ENCODE measurements at places on chromosomes 1 and 21.

DNA sequence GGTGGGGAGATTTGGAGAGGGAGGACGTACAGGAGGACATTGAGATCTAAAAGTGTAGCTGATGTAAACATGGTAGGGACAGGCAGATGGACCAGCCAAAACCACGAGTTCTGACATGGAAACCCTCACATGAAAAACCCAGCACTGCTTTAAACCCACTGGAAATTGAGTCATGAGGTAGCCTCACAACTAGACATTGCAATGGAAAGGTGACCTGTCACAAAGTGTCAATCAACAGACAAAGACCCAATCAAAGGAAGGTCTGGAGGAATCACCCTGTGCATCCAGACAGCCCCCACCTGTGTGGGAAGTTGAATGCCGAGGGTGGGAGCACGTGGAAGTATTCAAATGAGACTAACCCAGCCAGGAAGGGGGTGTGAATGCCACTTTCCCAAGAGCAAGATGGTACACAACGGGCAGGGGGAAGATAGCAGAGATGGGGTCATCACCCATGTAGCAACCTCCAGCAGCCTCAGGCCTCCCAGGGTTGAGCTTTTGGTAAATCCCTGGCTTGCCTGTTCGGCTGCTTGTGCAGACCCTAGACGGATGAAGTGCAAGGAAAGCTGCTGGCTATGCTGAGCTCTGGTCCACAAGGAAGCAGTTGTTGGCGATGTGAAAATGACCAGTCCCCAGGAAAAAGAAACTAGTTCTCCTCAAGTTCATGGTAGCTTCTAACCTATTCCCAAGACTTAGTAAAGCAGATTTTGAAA lies 5.6 kb downstream of the FCMR start:
- no peak for DNase-seq

DNA sequence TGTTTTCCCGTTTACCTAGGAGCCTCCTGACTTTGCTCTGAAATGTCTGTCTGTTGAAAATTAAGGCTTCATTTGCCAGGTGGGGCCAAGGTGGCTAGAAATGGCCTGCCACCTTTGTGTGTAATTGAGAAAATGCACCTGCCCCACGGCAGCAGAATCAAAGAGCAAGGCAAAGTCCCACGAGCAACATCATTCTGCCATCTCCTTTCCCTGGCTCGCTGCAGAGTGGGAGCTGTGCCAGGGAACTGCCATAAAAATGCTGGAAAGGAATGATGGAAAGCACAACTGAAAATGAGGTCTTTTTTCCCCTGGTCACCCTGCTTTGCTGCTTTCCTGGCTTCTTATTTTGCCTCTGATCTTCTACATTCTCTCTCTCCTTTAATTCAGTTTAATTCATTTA lies 5.5 kb upstream of the OLFML2B start:
- no peak for DNase-seq

DNA sequence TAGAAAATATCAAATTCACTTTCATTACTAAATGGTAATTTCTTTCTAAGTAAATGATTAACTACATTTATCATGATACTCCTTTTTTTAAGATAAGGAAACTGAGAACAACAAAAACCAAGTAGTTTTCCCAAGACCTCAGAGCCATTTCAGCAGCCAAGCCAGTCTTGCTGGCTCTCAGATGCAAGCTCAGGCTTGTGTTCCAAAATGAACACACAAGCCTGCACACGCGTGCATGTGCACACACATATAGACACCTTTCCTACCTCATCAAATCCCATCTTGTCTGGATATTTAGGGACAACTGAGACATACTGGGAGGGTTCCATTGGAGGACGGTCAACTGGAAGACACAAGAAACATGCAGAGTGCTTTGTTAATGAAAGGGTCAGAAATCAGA lies 83.0 kb downstream of the COLGALT2 start:
- no peak for DNase-seq

- DNase-seq: no peak
These were observed 31.9 kb downstream of the MAP3K21 start for GRCh38 chr1:233359431-233359830.

DNA sequence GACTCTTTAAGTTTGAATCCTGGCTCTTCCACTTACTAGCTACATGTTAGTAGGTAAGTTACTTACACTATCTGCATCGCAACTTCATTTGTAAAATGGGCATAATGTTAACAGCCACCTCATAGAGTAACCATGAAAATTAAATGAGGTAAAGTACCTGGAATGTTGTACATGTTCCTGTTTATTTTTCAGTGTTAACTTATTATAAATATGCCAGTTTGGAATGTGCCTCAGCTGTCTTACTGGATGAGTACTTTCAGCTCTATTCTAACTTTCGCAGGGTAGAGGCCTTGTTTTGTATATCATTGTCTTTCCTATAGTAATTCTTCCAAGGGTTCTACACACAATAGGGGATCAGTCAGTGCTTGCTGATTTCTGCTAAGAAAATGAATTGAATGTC lies 167.4 kb downstream of the DUSP10 start:
- DNase-seq: no peak

DNA sequence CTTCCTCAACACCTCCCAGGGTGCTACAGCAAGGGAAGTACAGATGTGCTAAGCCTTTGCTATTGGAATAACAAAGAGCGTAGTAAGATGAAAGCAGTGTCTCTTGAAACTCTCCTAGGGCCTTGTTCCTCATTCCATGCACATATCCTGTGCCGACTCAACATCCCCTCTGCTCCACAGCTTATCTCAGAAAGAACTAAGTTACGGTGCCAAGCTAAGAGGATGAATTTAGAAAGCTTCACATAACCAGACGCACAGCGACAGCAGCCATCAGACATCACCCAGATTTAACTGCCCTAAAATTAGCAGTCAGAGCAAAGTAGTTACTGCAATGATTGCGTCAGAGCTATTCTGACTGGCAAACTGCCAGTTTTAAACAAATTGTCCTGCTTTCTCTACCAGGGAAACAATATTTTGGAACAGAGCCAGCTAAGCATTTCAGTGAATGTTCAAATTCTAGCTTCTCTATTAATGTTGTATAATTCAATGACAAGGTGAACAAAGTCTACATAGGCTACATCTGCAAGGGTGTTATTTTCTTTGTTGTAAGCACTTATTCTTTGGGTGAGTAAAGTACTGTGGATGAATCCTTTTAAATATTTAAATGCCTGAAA lies 9.5 kb downstream of the SIPA1L2 start:
- DNase-seq: peak; percentile 43
